ENCODE measurements at places on chromosomes 6 and 20.

DNA sequence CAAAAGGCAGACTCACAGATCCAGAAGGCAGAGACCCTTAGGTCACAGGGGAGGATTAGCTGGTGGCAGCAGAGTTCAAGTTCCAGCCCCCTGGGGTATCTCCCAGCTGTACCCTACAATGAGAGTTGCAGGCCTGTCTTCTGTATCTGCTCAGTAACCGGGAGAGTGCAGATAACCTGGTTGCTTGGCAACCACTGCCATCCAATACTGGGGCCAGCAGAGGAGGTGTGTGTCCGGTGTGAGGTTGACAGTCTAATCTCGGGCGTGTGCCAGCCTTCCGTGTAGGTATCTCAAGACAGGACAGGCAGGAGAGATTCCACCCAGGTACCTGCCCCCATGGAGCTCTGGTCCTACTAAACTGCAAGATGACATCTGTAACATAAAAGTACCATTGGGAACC lies 56.6 kb upstream of the TBC1D7 start:
- no peak for DNase-seq

- no peak for DNase-seq
These were observed 73.6 kb downstream of the SCAF8 start for GRCh38 chr6:154806804-154807203.

DNA sequence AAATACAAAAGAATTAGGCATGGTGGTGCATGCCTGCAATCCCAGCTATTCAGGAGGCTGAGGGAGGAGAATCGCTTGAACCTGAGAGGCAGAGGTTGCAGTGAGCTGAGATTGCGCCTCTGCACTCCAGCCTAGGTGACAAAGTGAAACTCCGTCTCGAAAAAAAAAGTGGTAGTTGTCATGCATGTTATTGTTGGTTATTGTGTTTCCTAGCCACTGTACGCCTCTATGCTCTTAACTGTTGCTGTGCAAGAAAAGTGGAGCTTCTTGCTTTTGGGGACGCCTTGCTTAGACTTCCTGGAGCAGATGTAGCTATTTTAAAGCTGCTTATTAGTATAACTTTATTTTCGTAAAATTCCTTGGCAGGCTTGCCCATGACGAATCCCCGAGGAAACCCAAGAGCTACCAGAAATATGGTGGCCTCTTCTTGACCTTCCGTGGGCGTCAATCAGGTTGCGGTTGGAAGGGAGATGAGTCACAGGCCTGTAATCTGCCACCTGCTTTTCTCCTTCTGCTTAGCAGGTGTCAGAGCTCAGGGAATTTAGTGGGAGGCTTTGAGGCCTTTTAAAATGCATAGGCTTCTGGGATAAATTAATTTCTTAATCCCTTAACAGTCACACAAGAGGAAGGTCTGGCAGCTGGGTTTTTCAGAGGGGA lies 17.3 kb downstream of the GABRR2 start:
- no peak for DNase-seq

GRCh38 chr20:58550275-58551059 lies 35.3 kb upstream of the APCDD1L start:
- no peak for DNase-seq

GRCh38 chr20:53252002-53252401 lies 279.8 kb downstream of the TSHZ2 start:
- DNase-seq = no peak

DNA sequence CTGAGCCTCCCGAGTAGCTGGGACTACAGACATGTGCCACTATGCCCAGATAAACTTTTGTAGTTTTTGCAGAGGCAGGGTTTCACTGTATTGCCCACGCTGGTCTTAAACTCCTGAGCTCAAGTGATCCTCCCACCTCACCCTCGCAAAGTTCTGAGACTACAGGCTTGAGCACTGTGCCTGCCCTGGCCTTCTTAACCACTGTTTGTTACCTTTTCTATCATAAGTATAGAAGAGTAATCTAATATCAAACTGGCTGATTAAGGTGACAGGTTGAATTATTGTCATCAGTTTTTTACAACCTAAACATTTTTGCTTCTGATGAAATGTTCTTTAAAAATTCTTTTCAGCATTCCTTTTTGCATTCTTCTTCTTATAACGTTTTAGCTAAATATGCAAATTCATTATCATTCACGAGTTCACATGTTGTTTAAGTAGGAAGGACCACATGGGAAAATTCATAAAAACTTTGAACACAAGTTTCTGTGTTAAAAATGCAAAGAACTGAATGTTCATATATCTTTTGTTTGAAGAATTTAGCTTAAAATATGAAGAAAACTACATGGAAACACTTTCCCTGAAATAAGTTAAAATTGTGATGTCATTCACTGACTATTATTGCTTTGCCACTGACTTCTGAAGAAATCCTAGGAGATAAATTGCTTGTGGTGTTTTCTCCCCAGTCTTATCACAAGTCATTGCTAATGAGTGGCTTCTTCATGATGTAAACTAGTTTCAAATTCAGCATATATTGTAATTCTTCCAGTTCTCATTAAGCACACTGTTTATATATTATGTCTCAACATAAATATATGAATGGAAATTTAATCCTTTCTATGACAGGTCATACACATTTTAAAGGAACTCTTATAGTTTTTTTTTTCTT lies 106.7 kb downstream of the ADGRB3 start:
- DNase-seq = no peak

GRCh38 chr20:3964719-3965118 lies 50.6 kb downstream of the RNF24 start:
- DNase-seq = no peak

GRCh38 chr6:158322724-158323560 lies 10.7 kb downstream of the TULP4 start:
- DNase-seq = no peak

- DNase-seq = no peak
These were observed 99.8 kb upstream of the FOXA2 start for GRCh38 chr20:22684072-22684762.

- no peak for DNase-seq
These were observed 22.3 kb upstream of the ROS1 start for GRCh38 chr6:117448011-117448410.

GRCh38 chr6:42251911-42252637 lies 34.4 kb upstream of the MRPS10 start:
- DNase-seq = no peak

- DNase-seq = no peak
These were observed 73.9 kb downstream of the PTPRK start for GRCh38 chr6:128446497-128446896.

DNA sequence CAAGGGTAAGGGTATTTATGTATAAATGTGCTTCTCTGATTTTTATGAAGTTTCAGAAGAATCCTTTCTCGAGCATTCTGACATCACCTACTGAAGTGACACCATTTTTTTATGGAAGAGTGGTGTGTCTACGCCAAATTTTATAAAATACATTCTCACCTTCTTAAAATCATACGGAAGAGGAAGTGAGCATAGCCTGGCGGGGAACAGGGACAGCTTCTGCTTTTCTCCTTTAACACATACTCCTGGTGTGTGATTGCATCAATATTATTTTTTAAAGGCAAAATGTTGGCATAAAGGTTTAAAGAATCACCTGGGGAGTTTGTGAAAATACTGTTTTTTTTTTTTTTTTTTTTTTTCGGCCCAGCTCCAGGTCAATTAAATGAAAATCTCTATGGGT lies 733.6 kb upstream of the MAN1A1 start:
- DNase-seq = no peak

GRCh38 chr6:162070639-162071038 lies 656.9 kb downstream of the PRKN start:
- DNase-seq = no peak

GRCh38 chr6:136710877-136711552 lies 81.3 kb downstream of the MAP3K5 start:
- DNase-seq = no peak

- DNase-seq = no peak
These were observed 203.8 kb upstream of the MAP3K7 start for GRCh38 chr6:90790696-90791095.

- no peak for DNase-seq
These were observed 226.9 kb downstream of the CDC5L start for GRCh38 chr6:44614396-44614795.

DNA sequence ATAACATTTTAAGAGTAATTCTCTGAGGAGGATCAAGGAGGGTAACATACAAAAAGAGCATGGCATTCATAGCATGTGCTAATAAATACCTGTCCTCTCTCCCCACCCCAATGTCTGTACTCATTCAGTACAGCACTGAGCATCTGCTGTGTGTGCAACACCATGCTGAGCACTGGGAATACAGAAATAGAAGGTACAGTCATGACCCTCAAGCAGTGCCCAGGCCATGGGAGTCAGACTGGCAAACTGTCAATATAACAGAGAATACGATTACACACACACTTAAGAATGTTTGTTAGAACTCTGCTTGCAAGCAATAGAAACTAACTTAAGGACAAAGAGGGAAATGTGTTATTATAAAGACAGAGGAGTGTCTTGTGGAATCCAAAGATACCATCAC lies 24.7 kb upstream of the ZFAND3 start:
- DNase-seq = no peak

DNA sequence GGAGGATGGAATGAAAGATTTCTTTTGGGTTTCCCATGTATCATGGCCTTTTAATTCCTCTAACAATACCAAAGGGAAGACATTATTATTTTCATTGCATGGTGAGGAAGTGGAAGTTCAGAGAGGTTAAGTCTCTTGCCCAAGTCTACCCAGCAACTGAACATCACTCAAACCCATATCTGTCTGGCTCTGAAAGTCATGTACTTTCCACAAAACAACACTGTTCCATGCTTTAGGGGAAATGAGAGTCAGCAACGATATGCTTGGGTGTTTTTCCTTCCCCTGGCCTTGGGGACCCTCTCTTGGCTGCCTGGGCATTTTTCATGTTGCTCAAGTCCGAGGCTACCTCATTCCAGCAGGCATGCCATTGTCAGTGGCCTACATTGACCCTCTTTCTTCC lies 118.8 kb downstream of the ADTRP start:
- no peak for DNase-seq

- no peak for DNase-seq
These were observed 92.4 kb downstream of the ASXL1 start for GRCh38 chr20:32450484-32451061.

DNA sequence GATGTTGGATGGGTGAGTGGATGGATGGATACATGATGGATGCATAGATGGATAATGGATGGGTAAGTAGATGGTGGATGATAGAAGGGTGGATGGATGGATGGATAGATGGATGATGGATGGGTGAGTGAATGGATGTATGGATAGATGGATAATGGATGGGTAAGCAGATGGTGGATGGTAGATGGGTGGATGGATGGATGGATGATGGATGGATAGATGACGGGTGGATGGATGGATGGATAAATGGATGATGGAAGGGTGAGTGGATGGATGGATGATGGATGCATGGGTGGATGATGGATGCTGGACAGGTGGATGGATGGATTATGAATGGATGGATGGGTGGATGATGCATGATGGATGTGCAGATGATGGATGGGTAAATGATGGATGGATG lies 175.5 kb downstream of the TAF4 start:
- no peak for DNase-seq

DNA sequence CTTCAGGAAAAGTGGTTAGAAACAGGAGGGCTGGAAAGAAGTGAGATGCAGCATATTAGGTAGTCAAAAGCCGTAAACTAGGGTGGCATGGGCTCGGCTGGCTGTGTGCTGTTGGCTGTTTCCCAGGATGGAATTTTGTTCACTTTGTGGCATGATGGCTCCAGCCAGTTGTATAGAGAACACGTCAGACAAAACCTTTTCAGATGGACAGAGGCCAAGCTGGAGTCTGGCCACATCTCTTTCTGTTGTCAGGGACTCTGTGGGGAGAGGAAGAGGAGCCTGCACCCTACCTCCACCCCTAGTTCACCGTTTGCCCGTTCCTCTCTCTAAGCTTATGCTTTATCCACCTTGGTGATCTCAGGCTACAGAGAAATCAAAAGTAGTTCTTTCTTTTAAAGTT lies 22.0 kb downstream of the C6orf89 start:
- DNase-seq = no peak

GRCh38 chr6:33678233-33678931 lies 33.1 kb downstream of the UQCC2 start:
- no peak for DNase-seq

DNA sequence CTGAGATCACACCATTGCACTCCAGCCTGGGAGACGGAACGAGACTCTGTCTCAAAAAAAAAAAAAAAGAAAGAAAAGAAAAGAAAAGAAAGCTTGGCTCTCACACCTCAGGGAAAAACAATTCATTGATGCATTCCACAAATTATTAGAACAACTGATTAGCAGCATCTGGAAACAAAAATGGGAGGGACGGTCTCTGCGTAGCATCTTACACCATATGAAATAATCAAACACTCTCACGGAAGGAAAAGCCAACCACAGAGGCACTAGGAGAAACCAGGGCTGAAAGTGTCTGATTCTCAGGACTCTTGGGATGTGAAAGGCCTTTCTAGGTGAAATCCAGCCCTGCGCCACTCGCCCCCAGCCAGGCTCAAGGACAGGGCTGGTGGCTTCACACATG lies 2.3 kb upstream of the HELZ2 start:
- DNase-seq = no peak

GRCh38 chr6:117521791-117522502 lies 39.5 kb downstream of the DCBLD1 start:
- DNase-seq = no peak

- no peak for DNase-seq
These were observed 8.8 kb downstream of the SRPK1 start for GRCh38 chr6:35911871-35912653.

DNA sequence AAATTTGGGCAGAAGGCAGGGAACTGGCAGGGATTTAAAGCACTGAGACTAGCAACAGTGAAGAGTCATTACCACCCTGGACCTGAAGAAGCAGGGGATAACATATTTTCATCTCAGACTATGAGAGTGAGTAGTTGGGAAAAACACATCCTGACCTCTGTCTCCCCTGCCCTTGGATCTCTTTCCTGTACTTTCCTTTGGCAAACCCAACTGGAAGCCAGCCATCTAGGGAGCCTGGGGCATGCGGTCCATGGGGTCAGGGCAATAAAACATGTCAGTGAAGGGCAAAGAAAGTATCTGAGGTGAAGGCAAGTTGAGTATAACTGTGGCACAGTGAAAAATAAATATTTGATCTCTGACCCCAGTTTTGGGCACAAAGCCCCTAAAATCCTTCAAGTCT lies 698.2 kb downstream of the DOK5 start:
- no peak for DNase-seq

- no peak for DNase-seq
These were observed 13.6 kb downstream of the FBXO30 start for GRCh38 chr6:145801021-145801420.

DNA sequence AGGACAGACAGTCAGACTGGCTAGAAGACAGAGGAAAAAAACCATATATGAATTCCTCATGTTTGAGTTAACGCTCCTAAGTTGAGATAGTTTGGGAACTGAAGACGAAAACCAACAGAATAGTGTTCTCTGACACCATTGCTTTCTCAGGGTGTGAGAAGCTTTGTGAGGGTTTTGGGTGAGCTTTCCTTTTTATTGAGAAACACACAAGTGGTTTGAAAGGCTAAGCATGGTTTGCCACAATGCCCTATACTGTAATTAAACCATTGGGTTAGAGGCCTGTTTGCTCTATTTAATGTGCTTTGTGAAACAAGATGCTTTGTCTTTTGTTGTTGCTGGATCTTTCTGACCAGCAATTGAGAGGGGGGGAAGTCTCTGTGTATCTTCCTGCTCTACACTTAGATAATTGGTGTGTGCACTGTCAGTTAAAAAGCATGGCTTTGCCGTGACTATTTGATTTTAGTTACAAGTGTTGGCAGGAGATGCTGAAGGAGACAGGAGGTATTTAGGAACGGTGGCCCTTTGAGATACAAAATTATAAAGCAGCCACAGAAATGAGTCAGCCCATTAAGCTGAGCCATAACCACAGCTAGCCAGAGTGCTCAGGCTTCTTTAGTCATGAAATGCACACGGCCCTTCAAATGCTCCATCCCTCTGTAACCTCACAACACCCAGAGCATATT lies 273.0 kb upstream of the PREP start:
- no peak for DNase-seq

GRCh38 chr6:20931093-20931492 lies 396.8 kb downstream of the CDKAL1 start:
- DNase-seq = no peak
